ENCODE measurements at places on chromosomes 1 and 21.

GRCh38 chr1:198253259-198253658, 96.5 kb downstream of the NEK7 start:
- no peak for DNase-seq

DNA sequence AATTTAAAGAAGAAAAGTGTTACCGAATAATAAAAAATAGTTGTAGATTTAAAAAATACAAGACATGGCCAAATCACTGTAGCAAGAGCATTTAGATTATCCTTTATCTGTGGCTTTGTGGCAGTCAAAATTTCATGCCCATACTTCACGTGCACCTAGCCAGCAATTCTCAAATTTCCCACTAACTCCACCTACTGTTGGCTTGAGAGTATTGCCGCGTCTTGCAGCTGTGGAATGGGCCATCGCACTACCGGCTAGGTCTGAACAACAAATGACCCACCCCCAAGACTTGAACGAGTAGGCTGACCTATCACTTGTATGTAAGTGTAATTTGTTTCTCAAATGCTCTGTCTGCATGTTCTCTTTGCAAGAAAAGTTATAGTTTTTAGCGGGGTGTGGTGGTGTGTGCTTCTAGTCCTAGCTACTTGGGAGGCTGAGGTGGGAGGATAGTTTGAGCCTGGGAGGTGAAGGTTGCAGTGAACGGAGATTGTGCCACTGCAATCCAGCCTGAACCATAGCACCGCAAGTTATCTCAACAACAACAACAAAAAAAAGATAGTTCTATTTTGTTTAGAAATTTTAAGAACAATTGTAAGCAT, 4.1 kb downstream of the KRTAP13-4 start:
- DNase-seq = peak; percentile 39

- DNase-seq = no peak
These were observed 234.8 kb downstream of the NCAM2 start for GRCh38 chr21:21233051-21233450.

DNA sequence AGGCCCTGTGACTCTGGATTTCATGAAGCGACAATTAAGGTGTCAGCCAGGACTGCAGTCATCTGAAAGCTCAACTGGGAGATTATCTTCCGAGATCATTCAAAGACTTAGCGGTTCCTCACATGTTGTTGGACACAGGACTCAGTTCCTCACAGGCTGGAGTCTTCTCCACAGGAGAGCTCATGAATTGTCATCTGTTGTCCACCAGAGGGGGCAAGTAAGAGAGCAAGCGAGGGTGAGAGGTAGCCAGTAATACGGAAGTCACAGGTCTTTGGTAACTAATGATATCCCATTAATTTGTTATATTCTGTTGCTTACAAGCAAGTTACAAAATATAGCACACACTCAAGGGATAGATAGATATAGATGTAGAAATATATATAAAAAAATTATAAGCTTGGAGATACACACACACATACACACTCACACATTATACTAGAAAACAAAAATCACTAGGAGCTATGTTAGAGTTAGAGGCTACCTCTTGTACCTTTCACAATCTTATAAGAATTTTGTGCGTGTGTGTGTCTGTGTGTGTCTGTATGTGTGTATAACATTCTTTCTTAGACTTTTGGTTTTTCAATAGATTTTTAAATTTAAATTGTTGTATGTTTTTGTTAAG, 1695.3 kb downstream of the BRINP3 start:
- peak; percentile 42 for DNase-seq

DNA sequence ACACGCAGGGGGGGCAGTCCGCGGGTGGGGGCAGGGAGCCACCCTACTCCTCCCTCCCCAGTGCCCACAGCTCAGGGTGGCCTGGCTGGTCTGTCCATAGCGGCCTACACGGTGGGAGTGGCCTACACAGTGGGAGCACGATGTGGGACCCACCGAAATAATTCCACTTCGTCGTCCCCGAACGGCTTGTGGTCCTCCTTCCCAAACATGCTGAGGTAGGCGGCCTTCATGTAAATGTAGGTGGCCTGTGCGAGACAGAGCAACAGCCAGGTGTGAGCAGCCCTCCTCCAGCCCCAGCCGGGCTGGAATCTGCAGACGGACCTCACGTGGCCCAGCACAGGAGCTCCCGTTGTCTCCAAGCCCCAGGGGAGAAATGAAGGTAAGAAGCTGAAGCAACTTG, 34.4 kb downstream of the TTC39A start:
- DNase-seq = no peak

GRCh38 chr1:116677474-116678062, 10.0 kb upstream of the IGSF3 start:
- no peak for DNase-seq

DNA sequence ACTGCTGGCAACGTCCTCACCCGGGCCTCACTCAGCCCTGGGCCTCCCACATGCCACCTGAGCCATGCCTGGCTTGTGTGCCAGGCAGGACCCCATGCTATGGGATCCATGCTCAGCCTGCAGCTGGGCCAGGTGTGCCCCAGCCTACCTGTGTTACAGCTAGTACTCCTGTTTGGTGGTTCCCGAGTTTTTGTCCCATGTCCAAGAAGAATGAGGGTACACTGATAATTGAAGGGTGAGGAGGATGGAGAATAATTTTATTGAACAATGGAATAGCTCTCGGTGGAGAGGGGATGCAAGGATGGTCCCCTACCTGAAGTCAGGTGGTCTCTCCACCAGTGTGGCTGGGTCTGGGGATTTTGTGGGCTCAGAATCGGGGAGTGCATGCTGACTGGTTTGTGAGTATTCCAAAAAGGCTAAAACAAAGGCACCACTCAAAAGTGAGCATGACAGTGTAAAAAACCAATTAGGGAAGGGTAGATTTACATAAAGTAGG, 137.9 kb downstream of the TNFSF18 start:
- no peak for DNase-seq

DNA sequence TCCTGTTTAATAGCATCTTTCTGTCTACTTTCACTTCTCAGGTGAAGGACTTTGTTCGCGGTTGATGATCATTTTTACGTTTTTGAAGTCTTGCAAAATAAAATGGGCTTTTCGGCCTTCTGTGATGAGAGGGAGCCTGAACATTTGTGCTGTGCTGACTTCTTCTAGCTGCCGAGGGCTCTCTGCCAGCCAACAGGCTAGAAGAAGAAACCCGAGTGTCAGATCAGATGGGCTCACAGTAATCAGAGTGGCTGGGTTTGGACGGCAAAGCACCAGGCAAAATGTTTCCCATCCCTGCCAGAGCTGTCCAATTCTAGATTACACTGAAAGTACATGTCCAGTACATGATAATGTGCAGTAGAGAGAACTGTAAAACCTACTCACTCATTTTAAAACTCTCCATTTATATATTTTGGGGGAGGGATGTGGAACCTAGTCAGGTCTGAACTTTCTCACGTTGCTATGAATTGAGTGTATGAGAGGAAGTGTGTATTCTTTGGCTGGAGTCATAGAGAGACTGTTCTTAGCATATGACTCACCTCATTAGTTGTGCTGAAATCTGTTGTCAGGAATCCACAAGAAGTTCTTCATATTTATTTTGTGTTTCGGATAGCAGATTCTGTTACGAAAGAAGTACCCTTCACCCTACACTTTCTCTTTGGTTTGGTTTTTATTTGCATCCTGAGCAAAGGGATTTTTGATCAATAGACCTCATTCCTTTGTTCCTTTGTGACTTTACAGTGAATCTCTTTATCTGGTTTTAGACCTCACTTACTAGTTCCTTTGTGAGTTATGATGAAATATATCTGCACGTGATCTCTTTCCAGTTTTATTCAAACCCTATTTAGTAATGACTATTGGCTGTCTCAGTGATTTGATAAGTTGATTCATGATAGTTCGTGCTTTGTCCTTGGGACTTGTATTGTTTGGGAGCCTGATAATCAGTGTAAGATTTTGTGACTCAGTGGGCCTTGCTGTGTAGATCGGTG, 4.8 kb downstream of the ATP1A1 start:
- no peak for DNase-seq

- no peak for DNase-seq
These were observed 13.1 kb downstream of the TRIM62 start for GRCh38 chr1:33168556-33169289.

DNA sequence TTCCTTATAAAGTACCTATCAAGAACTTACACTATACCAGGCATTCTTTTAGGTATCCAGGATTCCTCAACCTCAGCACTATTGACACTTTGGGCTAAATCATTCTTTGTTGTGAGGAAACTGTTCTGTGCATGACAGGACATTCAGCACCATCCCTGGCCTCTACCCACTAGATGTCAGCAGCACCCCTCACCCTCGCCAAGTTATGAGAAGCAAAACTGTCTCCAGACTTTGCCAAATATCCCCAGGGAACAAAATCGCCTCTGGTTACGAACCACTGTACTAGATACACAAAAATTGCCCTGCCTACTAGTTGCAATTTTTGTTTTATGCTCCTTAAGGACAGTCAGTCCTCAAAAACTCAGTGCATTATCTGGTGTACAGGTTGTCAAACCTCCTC, 35.7 kb downstream of the PALMD start:
- no peak for DNase-seq

- no peak for DNase-seq
These were observed 59.9 kb upstream of the SPOCD1 start for GRCh38 chr1:31875636-31876236.

- DNase-seq = no peak
These were observed 77.0 kb downstream of the FAM78B start for GRCh38 chr1:166089804-166090203.

DNA sequence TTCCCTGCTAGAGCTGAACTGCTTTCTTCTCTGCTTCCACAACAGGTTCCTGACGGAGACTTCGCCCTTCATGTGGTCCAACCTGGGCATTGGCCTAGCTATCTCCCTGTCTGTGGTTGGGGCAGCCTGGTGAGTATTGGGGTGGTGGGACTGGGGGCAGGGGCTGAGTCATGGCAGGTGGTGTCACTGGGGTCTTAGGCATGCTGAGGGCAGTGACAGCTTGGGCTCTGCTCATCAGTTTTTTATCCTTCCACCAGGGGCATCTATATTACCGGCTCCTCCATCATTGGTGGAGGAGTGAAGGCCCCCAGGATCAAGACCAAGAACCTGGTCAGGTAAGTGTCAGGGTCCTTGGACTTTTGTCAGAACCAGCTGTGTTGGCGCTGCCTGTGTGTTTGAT, 1.3 kb downstream of the ATP6V0B start:
- DNase-seq = no peak

DNA sequence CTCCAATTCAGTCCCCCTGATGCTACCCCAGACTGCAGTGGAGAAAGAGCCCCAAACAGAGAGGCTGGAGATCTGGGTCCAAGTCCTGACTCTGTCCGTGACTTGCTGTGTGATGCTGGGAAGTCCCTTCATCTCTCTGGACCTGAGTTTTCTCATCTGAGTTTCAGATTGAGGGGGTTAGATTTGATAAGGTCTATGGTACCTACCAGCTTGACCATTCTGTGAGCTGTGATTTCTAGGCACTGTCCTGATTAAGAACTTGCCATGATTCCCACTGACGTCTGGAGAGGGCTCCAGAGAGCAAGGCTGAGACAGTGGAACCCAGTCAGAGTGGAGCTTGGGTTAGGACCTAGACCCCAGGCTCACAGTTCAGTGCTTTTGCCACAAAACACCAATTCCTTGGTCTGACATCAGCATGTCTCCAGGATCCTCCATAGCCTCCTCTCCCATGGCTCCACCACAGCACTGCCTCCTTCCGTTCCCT, 43.8 kb upstream of the DMBX1 start:
- peak; percentile 46 for DNase-seq

DNA sequence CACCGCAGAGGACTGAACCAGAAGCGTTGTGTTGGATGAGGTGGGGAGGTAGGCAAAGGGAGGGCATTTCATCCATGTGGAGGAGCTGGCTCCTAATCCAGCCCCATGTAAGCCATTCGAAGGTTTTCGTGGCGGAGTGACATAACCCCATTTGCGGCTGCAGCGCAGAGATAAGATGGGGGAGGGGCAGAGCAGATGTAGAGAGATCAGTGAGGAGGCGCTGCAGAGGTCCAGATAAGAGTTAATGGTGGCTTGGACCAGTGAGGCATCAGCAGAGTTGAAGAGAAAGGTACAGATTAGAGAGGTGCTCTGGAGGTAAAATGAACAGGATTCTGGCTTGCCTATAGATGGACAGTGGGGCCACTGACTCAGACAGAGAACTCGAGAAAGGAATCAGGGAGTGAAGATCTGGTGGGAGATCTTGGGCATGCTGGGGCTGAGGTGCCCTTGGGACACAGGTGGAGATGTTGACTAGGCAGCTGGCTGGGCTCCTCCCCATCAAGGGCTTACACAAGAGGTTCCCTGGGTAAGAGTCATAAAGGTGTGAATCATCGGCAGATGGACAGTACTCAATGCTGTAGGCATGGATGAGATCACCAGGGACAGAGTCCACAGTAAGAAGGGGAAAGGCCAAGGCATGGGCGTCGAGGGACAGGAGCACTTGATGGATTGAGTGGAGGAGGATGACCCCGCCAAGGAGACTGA, 7.8 kb upstream of the PTPRF start:
- peak; percentile 62 for DNase-seq

- DNase-seq = no peak
These were observed 838 bp upstream of the IBA57 start for GRCh38 chr1:228164561-228165371.

DNA sequence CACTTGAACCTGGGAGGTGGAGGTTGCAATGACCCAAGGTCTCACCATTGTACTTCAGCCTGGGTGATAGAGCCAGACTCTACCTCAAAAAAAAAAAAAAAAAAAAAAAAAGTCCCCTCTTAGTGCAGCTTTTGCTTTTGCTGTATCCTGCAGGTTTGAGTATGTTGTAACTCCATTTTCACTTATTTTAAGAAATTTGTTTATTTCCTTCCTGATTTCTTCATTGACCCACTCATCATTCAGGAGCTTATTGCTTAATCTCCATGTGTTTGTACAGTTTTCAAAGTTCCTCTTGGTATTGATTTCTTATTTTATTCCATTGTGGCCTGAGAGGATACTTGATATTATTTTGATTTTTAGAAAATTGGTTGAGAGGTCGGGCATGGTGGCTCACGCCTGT, 50.9 kb upstream of the AK4 start:
- DNase-seq = no peak

DNA sequence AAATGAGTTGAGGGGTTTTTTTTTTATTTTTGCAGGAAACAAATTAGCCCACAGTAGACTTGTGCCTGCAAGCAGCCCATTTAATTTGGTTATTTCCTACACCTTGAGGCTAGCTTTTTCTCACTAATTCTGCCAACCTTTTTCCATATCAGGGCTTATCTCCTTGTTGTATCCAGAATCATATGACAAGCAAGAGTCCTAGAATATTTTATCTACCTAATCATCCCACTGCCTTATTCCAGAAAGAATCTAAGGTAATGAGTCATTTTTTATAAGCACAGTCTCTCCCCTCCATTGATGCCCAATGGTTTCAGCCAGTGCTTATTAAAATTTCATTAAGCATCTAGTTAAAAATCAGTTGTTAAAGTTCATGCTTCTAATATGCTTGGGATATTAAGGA, 324.1 kb downstream of the BARHL2 start:
- DNase-seq = no peak

- peak; percentile 51 for DNase-seq
These were observed 49.8 kb downstream of the BCAR3 start for GRCh38 chr1:93631626-93632365.

GRCh38 chr1:23168079-23168444, 594 bp downstream of the LUZP1 start:
- DNase-seq = no peak

DNA sequence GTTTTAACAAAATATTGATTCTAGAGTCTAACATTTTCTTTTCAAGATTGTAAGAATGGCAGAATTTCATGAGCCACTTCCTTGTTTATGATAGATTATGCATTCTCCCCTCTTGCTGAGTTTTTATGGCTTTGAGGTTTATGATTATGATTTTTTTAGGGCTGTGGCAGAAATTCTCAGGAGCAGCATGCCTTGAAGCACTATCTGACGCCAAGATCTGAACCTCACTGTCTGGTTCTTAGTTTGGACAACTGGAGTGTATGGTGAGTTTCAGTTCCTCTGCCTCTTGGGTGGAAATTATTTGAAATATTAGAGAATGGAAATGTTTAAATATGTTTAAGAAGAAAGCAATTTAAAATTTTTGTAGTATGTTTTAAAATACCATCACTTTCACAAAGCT, 10.2 kb downstream of the USP16 start:
- no peak for DNase-seq

Data from WERI-Rb-1 (cell line).